ENCODE measurements at places on chromosomes 2 and 18.

- no peak for DNase-seq
Measured at GRCh38 chr2:218644721-218645120, 14.7 kb downstream of the ZNF142 start.

DNA sequence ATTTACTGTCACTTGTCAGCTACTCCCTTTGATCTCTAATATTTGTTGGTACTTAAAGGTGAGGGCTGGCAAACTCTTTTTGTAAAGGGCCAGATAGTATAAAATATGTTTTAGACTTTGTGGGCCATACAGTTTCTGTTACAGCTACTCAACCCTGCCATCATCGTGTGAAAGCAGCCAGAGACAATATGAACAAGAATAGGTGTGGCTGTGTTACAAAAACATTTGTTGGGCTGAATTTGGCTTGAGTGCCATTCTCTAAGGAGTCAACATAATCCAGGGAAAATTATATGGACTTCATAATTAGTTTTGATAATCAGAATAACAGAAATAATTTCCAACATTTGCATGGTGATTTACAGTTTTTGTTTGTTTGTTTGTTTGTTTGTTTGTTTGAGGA is 190.6 kb downstream of the LTBP1 start:
- DNase-seq: no peak

GRCh38 chr2:177604271-177605065 is 211.9 kb downstream of the AGPS start:
- DNase-seq: peak; percentile 74

DNA sequence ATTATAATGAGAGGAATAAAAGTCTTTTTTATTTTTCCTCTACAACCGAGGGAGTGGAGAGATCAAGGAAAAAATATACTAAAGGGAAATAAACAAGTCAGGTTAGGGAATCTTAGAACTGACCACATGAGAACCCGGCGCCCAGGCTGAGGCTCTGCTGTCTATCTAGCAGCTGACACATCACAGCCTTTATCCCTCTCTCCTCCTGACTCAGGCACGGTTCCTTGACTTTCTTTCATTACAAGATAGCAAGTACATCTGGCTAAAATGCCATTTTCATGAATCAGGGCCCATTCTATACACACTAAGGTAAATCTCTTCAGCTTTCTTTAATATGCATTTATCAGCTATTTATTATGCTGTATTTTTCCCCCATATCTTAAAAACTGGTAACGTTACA is 296.0 kb downstream of the TMX3 start:
- no peak for DNase-seq

GRCh38 chr2:152499896-152500735 is 165.1 kb downstream of the FMNL2 start:
- peak; percentile 60 for DNase-seq

DNA sequence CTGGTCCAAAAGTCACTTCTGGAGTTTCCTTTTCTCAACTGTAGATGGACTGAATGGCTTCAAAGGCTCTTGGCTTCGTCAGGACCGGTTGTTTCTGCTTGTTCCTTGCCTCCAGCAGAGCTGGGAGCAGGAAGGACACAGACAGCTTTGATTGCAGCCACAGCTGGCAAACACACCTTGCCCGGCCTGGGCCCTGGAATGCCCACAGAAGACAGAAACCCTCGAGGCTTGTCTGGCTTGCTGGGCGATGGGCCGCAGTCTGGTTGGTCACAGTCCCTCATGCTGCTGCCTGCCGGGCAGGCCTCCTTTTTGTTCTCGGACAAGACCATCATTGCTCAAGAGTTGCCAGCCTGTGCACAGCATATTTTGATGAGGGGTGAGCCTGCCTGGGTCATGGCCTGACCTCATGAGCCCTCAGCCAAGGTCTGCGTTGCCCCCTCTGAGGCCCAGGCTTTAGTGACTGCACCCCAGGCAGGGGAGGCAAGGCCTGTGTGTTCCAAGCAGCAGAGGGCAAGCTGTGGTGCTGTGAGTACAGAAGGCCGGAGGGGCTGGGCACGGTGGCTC is 37.8 kb downstream of the ATP6V1C2 start:
- DNase-seq: no peak

GRCh38 chr2:144268036-144268678 is 251.8 kb downstream of the ZEB2 start:
- DNase-seq: no peak

- DNase-seq: no peak
Measured at GRCh38 chr2:219987830-219988229, 360.4 kb downstream of the SLC4A3 start.

GRCh38 chr2:35708411-35708923 is 647.1 kb upstream of the CRIM1 start:
- DNase-seq: no peak

DNA sequence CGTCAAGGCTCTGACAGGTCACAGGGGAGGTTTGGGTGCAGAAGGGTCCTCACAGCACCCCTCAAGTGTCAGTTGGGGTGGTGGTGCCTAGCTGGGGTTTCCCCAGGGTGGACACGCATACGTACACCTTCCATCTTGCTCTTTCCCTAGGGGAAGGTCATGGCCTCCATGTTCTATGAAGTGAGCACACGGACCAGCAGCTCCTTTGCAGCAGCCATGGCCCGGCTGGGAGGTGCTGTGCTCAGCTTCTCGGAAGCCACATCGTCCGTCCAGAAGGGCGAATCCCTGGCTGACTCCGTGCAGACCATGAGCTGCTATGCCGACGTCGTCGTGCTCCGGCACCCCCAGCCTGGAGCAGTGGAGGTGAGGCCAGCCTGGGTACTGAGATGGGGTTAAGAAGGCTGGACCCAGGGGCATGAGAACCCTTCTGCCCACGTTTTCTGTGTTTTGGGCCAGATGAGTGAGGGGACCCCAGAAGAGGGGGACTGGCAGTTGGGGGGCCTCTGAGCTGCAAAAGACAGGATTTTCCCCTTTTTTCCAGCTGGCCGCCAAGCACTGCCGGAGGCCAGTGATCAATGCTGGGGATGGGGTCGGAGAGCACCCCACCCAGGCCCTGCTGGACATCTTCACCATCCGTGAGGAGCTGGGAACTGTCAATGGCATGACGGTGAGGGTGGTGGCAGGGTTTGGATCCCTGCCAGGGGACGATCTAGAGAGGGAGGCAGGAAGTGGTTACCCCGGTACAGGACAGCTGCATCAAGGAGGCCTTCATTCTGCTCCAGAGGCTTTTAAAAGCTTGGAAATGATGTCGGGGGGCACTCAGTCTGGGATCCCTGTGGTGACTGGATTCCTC is 20.9 kb downstream of the SLC30A3 start:
- DNase-seq: no peak

- no peak for DNase-seq
Measured at GRCh38 chr2:66344087-66344663, 90.8 kb upstream of the MEIS1 start.

- DNase-seq: peak; percentile 5
Measured at GRCh38 chr2:15259356-15259756, 301.8 kb downstream of the NBAS start.

DNA sequence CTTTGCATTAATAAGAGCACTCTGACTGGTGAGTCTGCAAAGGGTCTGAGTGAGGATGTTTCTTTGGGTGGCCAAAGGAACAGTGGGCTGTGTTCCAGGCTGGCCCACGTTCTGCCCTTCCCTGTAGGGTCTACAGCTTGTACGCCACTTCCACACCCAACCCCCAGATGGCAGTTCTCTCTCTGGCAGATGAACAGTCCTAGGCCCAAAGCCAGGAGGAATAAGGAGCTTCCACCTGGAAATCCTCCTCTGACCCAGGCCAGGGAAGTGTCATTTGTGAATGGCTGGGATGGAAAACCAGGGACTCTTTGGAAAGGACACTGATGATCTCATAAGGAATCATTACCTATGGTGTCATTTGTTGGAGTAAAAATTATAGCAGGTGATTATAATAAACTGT is 6.6 kb downstream of the OTOF start:
- no peak for DNase-seq

DNA sequence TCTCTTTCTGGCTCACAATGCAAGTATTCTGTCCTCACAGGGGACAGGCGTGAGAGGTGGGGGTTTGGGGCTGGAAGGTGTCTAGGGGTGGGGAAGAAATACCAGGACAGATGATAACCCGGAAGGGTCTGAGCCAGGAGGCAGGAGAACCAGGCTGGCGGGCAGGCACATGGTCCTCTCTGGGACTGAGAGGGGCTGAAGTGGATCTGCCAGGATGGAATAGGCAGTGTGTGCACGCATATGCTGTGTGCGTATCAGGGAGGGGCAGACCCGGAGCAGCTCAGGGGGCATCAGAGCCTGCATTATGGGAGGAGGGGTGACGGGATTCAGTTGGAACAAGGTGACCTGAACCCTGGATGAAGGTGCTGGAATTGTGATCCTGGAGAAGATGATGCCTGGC is 157.3 kb downstream of the DYSF start:
- DNase-seq: no peak

- peak; percentile 67 for DNase-seq
Measured at GRCh38 chr2:219571311-219572236, at the start of gene OBSL1. OBSL1 (minus strand) TSS chr2:219571539; CDS start chr2:219571232, 307 bp downstream.

- no peak for DNase-seq
Measured at GRCh38 chr2:26076001-26076587, 42.2 kb downstream of the RAB10 start.

GRCh38 chr2:212905640-212906201 is 245.7 kb downstream of the IKZF2 start:
- no peak for DNase-seq

- DNase-seq: no peak
Measured at GRCh38 chr18:50793641-50794565, 25.9 kb downstream of the MRO start.

GRCh38 chr18:63705401-63705800 is 2.6 kb downstream of the SERPINB11 start:
- no peak for DNase-seq

DNA sequence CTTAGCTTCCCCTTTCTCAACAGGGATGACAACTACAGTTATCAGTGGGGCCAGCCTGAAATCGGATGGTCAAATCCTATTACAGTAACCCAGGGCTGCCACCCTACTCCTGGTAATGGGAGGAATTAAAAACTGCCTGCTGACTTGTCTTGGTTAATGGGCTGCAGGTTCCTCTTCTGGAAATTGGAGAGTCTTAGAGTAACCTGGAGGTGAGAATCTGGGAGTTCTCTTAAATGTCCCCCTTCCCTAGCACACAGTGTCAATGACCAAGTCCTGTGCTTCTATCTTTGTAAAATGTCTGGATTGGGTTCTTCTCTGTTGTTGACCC is 113.1 kb downstream of the DDX1 start:
- no peak for DNase-seq

DNA sequence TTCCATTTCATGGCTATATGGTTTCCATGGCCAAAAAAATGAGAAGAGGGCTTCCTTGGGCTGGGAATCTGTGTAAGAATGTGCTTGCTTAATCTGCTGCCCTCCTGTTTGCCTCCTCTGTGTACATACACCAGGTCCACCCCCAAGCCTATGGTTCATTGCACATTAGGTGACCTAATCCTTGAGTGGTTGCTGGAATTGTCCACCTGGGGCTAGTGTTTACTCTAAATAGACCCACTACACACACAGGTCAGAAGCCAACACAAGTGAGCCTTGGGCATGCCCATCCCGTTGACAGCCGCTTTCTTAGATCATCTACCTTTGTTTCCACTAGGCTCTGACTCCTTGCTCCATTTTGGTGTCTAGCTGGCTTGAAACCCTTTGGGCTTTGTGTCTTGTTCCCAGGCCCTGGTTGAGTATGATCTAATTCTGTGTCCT is 59.2 kb upstream of the ATL2 start:
- DNase-seq: no peak

DNA sequence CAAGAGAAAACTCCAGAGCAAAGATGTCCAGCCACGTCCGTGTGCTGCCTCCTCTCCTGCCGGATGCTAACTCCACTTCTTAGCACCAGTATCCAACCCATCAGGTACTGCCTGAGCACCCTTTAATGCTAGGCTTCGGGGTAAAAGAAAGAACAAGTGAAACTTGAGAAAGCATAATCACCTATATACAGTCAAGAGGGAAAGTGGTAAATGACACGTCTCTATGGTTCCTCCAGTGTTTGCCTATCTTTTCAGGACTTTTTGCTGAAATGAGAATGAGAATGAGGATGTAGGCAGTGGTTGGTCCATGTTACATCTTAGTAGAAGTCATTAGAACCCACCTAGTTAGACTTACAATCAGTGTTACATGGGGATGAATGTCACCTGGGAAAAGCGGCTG is 47.9 kb downstream of the EPHA4 start:
- no peak for DNase-seq

GRCh38 chr2:19476327-19476726 is 117.9 kb upstream of the OSR1 start:
- DNase-seq: no peak

- no peak for DNase-seq
Measured at GRCh38 chr2:232696609-232697058, 497 bp upstream of the GIGYF2 start.

- no peak for DNase-seq
Measured at GRCh38 chr18:77079954-77080682, 52.5 kb downstream of the MBP start.

- peak; percentile 91 for DNase-seq
Measured at GRCh38 chr2:152335016-152335725, at the start of gene FMNL2. FMNL2 (plus strand) TSS chr2:152335174.

DNA sequence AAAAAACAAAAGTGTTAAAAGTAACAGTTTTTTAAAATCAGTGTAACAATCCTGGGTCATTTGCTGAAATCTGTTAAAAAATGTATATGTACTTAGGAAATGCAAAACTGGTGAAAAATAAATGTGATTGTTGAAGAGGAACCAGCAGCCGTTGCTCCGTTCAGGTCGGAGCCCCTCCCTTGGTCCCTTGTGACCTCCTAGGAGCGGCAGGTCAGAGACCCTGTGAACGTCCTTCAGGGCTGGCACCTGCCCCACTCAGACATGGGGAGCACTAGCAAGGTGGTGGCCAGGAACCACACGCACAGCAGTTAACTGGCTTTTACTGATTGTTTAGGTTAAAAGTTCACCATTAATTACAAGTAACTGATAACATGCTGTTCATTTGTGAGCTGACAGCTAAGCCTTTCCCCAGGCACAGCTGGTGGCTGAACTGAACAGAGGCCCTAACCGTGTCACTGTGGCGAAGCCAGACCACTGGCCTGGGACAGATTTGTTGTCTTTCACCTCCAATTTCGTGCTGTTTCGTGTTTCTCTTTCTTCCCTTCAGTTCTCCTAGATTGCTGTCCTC is 159.2 kb upstream of the ALKAL2 start:
- DNase-seq: no peak

GRCh38 chr2:57892920-57893319 is 153.7 kb upstream of the VRK2 start:
- no peak for DNase-seq

GRCh38 chr2:234994438-234995321 is 42.9 kb downstream of the SH3BP4 start:
- peak; percentile 45 for DNase-seq

- no peak for DNase-seq
Measured at GRCh38 chr2:168169097-168169745, 78.2 kb downstream of the STK39 start.

- DNase-seq: no peak
Measured at GRCh38 chr2:75528221-75528977, 32.3 kb downstream of the EVA1A start.

GRCh38 chr2:215429424-215429823 is 6.4 kb downstream of the FN1 start:
- no peak for DNase-seq

DNA sequence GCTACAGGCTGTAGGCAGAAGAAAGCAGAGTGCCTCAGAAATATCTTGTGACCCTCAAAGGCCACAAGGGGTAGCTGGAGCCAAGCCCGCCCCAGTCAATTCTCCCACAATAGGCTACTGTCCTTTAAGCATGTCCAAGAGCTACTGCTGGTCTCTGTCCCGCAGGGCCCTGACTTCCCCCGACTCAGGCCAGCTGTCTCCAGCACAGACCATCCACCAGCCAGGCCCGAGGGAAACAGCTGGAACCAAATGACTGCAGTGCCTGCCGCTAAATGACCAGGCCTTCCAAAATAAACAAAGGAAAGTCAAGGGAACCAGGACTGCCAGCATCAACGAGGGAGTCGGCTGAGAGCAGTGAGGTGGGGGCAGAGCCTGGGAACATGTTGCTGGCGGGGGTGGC is 36.7 kb downstream of the MCFD2 start:
- DNase-seq: peak; percentile 79
